ENCODE measurements at places on chromosomes 12 and 14.

- no peak for DNase-seq
Measured at GRCh38 chr14:84181072-84181471, 1348.9 kb upstream of the FLRT2 start.

GRCh38 chr12:53286448-53286847 lies 8.9 kb upstream of the PFDN5 start:
- DNase-seq: no peak

- peak; percentile 23 for DNase-seq
Measured at GRCh38 chr12:78864870-78865463, 393 bp downstream of the SYT1 start.

- DNase-seq: no peak
Measured at GRCh38 chr12:122036153-122036552, 14.5 kb downstream of the BCL7A start.

GRCh38 chr14:58078471-58078870 lies 73.5 kb downstream of the ARMH4 start:
- no peak for DNase-seq

DNA sequence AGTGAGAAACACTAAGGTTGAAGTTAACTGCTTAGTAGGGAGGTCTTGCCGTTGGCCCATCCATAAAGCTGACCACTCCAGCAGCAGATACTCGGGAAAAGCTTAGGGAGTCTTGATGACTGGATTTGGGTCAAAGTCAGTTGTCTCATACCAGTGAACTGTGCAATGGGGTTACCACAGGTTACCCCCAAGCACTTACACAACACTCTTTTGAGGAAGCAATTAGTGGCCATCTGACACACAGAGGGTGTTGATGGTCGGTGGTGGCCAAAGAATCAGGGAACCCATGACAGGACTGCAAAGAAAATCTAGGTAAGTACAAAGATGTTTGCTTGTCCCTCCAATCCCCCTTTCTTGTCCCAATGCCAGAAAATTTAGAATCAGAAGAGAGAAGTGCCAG lies 410.2 kb downstream of the APAF1 start:
- no peak for DNase-seq

DNA sequence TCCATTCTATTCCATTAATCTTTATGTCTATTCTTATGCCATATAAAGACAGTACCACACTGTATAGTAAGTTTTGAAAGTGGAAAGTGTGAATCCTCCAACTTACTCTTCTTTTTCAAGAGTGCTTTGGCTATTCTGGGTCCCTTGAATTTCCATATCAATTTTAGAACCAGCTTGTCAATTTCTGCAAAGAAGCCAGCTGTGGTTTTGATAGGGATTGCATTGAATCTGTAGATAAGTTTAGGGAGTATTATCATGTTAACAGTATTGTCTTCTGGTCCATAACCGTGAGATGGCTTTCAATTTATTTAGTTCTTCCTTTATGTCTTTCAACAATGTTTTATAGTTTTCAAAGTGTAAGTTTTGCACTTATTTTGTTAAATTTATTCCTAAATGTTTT lies 34.2 kb upstream of the GCH1 start:
- DNase-seq: no peak

GRCh38 chr12:75722714-75723200 lies 211.3 kb upstream of the KRR1 start:
- DNase-seq: no peak

GRCh38 chr14:75439989-75440388 lies 12.2 kb downstream of the JDP2 start:
- DNase-seq: no peak

GRCh38 chr14:104359301-104359968 lies 220.1 kb upstream of the C14orf180 start:
- no peak for DNase-seq

- no peak for DNase-seq
Measured at GRCh38 chr14:90726656-90727055, 89.6 kb downstream of the TTC7B start.

DNA sequence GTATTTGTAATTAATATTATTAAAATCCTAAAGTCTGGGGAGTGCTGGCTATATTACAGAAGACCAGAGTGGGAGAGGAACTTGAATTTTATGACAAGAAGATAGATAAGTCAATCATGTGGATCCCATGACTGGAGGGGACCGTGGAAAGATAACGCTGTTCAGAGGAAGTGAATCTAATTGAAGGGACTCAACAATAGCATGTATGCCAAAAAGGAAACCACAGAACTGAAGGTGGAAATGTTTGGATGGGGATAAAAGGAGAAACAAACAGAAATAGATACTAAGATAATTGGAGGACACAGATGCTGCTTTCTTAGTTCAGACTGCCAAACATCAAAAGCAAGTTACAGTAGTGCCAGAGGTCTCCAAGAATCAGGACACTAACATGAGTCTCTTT lies 21.1 kb downstream of the OR6J1 start:
- DNase-seq: no peak

GRCh38 chr14:59313144-59313651 lies 124.7 kb downstream of the DAAM1 start:
- no peak for DNase-seq

DNA sequence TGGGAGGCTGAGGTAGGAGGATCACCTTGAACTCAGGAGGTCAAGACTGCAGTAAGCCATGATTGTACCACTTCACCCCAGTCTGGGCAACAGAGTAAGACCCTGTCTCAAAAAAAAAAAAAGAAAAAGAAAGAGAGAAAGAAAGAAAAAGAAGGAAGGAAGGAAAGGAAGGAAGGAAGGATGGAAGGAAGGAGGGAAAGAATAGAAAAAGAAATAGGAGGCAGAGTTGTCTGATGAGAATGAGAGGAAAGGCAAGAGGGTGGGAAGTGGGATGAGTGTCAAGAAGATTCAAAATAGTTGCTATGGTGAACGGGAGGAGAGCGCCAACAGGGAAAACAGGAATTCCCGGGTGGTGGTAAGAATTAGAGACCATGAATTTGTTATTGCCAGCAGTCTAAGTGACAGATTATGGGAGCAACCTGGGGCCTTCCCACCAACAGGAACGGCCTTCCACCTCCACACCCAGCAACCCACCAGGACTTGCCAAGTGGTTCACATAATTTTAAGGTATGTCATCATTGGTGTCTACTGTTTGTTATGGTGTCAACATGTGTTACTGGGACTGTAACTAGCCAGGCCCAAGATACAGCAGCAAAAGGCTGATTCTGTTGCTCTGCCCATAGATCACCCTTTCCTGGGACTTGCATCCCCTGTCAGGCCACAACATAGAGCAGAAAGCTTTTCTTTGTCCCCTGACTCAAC lies 36.1 kb upstream of the C12orf76 start:
- DNase-seq: no peak

GRCh38 chr14:100131181-100131580 lies 28.3 kb downstream of the DEGS2 start:
- no peak for DNase-seq

DNA sequence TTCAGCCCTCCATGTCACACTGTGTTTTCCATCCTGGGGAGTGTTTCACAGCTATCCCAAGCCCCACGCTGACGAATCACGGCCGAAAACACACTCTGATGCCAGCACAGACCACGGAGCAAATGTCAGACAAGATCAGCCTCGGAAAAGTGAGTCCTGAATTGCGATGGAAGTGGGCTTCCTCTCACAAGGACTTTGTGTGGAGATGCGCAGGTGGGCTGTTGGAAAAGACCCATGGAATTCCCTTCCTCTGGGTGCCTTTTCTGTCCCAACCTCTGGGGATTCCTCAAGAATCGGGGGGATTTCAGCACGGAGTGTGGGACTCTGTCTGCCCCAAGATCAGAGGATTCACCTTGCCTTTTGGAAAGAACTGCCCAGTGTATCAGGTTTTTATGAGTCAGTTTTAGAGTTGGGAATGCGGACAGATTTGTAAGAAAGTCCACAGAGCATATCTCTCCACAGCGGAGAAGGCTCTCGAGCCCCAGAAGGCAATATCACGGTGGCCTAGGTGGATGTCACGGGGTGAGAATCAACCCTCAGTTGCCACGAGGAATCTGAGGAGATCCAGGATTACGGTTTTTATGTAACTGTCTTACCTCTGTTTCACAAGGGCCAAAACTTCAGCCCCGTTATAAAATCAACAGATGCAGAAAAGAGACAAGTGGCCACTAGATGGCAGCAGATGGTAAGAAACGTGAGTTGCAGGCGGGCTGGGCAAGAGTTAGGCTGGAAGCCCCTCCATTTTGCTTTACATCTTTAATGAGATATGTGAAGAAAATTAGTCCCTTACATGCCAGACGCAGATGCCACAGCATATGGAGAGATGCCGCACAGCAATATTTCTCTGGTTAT lies 201.9 kb downstream of the DAD1 start:
- peak; percentile 77 for DNase-seq

GRCh38 chr12:119283310-119283709 lies 51.2 kb upstream of the CCDC60 start:
- DNase-seq: no peak

GRCh38 chr12:58967561-58967960 lies 47.3 kb upstream of the LRIG3 start:
- no peak for DNase-seq

DNA sequence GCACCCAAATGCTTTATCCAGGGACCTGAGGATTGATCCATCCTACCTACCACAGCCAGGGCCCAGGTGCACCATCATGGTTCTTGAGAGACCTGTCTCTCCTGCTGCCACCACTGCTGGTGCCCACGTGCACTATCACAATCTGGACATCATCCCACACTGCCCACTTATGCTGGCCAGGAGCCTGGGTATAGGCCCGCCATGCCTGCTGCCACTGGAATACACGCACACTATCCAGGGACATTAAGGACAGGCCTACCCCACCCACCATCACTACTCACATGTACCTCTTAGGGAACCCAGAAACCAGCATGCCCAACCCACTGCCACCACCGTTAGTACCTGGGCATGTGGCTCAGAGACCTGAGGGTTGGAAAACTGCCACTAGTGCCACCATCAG lies 207.7 kb downstream of the NELL2 start:
- no peak for DNase-seq

GRCh38 chr14:104970231-104971068 lies 7.7 kb downstream of the AHNAK2 start:
- no peak for DNase-seq

GRCh38 chr14:60963761-60964160 lies 17.1 kb downstream of the TRMT5 start:
- no peak for DNase-seq

GRCh38 chr12:100612606-100613005 lies 39.1 kb downstream of the GAS2L3 start:
- DNase-seq: no peak

DNA sequence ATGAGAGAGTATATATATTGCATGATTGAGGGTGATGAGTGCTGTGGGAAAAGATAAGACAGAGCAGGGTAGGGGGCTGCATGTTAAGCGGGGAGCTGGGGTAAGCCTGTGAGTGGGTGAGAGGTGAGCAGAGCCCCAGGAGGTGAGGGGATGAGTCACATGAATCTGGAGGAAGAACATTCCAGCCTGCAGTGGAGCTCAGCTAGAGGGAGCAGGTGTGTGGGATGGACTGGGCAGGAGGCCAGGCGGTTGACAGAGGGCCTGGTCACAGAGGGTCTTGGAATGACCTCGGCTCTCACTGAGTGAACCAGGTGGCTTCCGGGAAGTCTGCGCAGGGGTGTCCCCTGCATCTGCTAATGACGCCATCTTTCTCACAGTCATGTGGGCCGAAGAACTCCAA lies 44.4 kb downstream of the GIT2 start:
- DNase-seq: no peak

DNA sequence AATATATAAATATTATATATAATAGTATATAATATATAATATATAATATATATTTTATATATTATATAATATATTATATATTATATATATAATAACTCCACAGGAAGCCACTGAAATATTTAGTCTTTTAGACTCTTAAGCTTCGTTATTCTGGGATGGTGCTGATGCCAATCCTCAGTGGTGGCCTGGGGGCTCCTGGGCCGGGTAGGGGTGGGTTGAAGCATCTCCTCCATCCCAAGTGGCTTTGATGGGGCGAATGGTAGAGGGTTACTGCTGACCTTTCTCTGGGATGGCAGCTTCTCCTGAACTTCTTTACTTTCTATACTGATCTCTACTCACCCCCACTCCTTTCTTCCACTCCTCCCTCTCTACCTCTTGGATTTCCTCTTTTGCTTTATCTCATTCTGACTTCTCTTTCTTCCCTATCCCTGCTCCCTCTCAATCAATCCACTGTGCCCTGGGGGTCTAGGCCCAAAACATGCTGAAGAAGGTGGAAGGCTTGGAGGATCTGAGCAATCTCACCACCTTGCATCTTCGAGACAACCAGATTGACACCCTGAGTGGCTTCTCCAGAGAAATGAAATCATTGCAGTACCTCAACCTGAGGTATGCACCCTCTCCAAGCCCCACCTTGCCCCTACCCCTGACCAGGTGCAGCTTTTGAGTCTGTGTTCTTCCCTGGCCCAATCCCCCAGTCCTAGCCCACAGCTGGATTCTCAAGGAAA lies 4.8 kb upstream of the ENO2 start:
- DNase-seq: no peak

DNA sequence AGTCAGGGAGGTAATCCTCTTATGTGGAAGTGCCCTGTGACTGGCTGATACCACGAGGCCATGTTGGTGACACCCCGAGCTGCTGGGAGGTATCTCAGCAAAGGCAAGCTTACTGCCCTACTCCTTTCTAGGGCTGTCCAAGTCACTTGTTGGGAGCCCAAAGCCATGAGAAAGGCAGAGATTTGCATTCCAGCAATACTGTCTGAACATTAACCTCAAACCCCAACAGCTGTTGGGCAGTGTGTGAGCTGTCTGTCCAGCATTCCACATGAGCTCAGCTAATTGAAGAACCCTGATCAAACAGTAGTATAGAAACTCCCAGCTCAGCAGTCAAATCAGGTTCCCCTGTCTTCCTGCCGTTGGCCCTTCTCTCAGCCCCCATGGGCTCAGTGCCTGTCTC lies 9.2 kb downstream of the ABHD4 start:
- DNase-seq: no peak

GRCh38 chr12:56389412-56389811 lies 26.8 kb upstream of the APOF start:
- DNase-seq: no peak

DNA sequence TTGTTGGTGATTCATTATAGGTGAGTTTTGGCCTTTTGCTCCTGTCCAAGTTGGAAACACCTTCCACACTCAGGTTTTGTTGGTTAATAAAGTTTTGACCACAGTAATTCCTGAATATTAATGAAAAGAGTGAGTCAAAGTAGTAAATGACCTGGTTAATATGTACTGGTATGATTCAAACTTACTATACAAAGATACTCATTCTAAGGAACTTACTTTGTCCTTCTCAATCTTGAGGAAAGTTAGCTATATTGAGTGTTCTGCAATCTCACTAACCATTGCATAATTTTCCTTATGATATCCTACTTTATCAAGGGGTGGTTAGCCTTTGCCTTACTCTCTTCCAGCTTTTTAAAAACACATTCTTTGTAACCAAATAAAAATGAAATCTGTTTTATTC lies 20.9 kb upstream of the HECTD1 start:
- DNase-seq: no peak

- no peak for DNase-seq
Measured at GRCh38 chr12:105294161-105294560, 36.3 kb upstream of the C12orf75 start.
